DND-41 (cell line): ENCODE measurements at places on chromosomes 6 and 20.

GRCh38 chr6:8651998-8652397 lies 216.7 kb upstream of the SLC35B3 start:
- no peak for DNase-seq

- no peak for DNase-seq
Observed at GRCh38 chr6:56475736-56476457, 166.8 kb downstream of the DST start.

GRCh38 chr20:24437196-24438082 lies 32.0 kb upstream of the SYNDIG1 start:
- no peak for DNase-seq

GRCh38 chr6:158797331-158798310 lies 21.5 kb downstream of the EZR start:
- no peak for DNase-seq

GRCh38 chr20:9867196-9867980 lies 28.5 kb upstream of the PAK5 start:
- DNase-seq, result no peak

DNA sequence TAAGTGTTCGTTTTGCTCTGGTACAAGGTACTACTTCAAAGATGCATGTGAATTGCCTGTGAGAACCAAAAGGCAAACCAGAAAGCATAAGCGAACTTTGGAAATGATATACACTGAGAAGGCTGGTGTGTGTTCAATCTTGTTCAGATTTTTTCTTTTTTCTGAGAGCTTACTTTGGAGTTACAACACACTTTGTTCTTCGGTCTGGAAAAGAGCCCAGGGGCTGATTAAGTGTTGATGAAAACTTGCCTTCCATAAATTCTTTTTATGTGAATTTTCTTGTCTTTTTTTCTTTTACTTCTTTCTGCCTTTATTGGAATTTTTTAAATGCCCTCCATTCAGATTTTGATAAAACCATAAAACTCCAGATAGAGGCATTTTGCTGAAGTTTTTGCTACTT lies 395.1 kb upstream of the SASH1 start:
- no peak for DNase-seq

- no peak for DNase-seq
Observed at GRCh38 chr20:25726357-25726756, 29.7 kb upstream of the ZNF337 start.

DNA sequence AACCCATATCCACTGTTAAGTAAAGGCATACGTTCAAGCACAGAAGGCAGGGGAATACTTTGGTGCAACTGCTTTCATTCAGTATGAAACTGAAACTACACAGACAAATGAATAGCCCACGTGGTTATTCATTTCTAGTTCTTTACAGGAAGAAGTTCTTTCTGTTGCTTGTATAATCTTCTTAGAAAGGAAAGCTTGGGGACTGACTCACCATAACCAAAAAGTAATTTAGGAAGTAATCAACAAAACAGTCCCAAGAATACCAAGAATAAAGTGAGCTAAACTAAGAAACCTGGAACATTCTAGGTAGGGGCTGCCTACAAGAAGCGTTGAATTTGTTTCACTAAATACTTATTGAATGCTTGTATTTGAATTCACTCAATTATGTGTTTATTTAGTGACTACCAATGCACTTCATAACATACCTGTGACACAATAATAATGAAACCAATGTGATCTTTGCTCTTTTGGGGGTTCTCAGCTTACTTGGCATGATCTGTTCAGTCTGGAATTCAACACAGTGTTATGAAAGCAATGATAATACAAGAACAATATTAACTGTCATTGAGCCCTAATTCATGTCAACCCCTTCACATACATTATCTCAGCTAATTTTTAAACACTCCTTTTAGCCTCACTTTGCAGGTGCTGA lies 25.1 kb upstream of the KIAA0408 start:
- DNase-seq, result no peak

- no peak for DNase-seq
Observed at GRCh38 chr6:150729188-150729748, 129.6 kb downstream of the PLEKHG1 start.

DNA sequence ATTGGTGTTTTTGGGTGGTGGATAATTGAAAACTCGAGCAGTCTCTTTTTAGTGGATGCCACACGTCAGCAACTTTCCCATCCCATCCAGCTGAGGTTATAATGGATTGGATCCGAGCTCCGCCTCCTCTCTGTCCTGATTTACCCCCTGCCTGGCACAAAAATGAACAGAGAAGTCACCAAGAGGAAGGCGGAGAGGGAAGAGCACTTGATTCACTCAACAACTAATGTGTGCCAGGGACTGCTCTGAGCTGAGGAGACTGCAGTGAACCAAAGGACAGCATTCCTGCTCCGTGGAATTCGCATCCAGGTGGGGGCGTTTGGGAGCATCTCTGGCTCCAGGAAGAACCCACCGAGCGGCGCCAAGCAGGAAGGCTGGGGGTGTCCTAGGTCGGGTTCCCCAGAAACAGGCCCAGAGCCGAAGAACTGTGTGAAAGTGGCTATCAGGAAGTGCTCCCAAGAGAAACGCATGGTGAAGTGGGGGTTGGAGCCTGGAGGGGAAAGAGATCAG lies 95.8 kb upstream of the NAA20 start:
- DNase-seq, result no peak

GRCh38 chr6:41682056-41682477 lies 43.8 kb downstream of the MDFI start:
- DNase-seq, result peak; percentile 74

GRCh38 chr20:49951151-49951550 lies 15.0 kb downstream of the RNF114 start:
- no peak for DNase-seq

DNA sequence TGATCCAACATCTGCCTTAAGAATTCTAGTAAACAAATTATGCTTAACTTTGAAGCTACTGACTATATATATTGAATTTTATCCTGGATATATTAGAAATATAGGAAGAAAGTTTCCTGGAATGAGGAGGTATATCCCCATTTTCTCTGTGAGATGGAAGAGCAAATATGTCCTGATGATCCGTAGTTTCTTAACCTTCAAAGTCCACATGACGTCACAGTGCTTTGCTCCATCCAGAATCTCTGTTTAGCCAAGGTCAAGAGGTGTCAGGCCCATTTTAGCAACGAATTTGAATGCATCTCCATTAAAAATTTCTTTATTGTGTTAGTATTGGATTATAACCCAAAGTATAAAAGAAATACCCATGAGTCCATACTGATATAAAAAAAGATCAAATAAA lies 162.5 kb downstream of the PRL start:
- no peak for DNase-seq

DNA sequence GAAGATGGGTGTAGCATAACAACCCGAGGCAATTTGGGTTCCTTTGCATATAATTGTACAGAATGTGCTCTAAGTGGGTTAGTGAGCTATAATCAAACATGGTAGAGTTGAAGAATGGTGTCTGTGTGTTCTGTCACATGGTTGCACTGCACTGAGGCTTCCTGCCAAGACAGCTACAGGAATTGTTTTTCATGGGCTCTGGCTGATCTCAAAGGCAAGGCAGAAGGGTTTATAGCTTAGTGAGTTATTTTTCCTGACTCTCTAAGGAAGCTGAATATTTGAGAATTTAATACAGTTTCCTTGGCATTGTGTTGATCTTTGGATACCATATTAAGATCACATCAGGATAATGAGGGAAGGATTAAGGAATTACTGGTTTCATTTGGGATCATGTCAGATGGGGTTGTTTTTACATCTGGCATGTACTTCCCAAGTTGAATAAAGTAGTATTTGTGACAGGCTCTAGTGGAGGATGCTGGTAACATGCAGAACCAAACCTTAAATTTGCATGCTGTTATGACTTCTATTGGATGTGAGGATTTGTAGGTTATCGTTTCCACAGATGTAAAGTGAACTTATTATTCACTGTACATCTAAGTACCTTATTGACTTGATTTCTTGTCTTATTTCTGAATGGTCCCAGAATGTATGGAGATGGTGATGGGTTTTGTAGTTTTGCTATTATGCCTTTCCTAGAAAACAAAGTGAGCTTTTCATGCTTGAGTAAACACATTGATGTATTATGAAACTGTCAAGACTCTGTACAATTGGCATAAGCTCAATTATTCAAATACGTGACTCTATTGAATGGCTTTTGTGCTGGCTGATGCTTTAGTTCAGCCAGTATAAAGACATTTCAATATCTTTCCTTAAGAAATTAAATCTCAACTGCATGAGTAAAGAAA lies 43.3 kb downstream of the LRRC1 start:
- DNase-seq, result no peak

DNA sequence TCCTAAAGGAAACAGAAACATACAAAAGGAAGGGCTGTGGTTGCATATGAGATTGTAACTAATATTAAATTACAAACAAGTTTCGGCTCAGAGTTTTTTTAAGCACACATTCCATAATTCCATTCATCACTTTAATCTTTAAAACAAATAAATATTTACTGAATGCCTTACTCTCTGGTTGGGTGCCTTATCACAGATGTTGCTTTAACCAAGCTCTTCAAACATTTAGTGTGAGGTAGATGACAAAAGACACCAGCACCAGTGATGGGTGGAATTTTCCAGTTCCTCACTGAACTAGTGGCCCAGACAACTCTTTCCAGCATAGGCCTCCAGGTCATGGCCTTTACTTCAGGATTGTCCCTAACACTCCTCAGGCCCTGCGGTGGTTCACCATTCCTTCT lies 58.7 kb downstream of the ARHGAP18 start:
- no peak for DNase-seq

- no peak for DNase-seq
Observed at GRCh38 chr20:15818651-15819071, 754.6 kb downstream of the KIF16B start.

DNA sequence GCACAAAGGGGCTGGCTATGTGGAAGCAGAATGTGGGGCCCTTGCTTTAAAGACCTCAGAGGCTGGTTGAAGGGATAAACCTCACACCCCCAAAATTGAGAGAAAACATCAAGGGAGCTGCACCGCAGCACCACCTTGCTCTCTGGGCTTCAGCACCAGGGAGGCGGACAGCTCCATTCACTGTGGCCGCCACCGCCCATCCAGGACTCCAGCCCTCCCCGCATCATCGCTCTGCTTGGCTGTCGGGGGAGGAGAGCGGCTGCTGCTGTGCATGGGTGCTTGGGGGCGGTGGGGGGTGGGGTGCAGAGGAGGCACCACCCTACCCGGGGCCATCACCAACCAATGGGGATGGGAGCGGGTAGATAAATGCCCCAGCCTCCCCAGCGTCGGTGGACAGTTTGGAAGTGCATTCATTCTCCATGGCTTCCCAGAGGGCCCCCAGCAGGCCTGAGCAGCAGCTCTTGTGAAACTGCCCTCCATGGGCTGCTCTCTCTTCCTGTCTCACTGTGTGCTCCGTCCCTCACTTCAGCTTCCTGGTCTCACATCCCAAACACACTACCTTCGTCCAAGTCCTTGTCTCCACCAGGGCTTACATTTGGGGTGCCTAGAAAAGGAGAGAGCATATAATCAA lies 75.7 kb upstream of the BHLHE23 start:
- peak; percentile 80 for DNase-seq

GRCh38 chr6:137705160-137706082 lies 161.6 kb upstream of the TNFAIP3 start:
- DNase-seq, result peak; percentile 85

GRCh38 chr6:90369024-90369519 lies 72.4 kb upstream of the BACH2 start:
- no peak for DNase-seq

GRCh38 chr6:89987140-89987539 lies 92.9 kb downstream of the GJA10 start:
- DNase-seq, result no peak

DNA sequence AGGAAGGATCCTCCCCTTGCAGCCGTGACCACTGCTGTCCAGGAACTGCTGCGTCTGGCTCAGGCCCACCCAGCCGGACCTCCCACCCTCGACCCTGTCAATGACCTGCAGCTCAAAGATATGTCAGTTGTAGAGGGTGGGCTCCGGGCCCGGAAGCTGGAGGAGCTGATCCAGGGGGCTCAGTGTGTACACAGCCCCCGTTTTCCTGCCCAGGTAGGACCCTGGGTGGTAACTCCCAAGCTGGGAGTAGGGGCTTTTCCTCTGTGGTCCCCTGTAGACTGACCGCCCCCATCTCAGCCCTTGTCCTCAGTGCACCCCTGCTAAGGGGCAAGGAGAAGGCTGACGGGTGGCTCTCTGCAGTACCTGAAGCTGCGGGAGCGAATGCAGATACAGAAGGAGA lies 3.6 kb downstream of the DXO start:
- no peak for DNase-seq

- DNase-seq, result no peak
Observed at GRCh38 chr6:168314021-168314420, 5.6 kb downstream of the DACT2 start.

GRCh38 chr6:131169613-131170012 lies 34.3 kb downstream of the AKAP7 start:
- no peak for DNase-seq

DNA sequence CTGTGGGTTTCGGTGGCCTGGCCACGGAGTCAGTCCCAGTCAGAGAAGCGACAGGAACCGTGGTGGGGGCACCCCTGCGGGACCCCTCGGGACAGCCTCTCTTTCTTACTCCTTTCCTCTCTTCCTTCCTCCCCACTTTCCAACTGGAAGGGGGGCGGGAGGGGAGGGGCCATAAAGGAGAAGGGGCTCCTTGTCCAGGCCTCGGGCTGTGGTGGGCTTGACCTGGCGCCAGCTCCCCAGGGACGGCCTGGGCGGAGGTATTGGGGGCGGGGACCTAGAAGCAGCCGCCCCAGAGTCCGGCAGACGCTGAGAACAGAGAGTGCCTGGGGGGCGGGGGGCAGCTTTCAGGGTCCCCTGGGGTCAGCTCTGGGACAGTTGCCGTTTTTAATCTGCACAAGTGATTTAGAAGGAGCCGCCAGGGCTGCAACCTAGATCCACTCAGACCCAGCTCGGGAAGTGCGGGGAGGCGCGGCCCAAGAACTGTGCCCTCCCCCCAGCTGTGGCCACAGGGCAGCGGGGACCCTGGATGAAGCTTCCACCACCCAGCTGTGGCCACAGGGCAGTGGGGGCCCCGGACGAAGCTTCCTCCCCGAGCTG lies 6.4 kb upstream of the ABHD16B start:
- DNase-seq, result no peak

GRCh38 chr6:25342802-25343201 lies 63.6 kb downstream of the CARMIL1 start:
- DNase-seq, result no peak

GRCh38 chr6:158487495-158487894 lies 72.4 kb upstream of the TMEM181 start:
- no peak for DNase-seq
